ENCODE measurements at places on chromosomes 12 and 14.

- no peak for DNase-seq
Measured at GRCh38 chr12:126843915-126844669, 1422.9 kb upstream of the TMEM132C start.

DNA sequence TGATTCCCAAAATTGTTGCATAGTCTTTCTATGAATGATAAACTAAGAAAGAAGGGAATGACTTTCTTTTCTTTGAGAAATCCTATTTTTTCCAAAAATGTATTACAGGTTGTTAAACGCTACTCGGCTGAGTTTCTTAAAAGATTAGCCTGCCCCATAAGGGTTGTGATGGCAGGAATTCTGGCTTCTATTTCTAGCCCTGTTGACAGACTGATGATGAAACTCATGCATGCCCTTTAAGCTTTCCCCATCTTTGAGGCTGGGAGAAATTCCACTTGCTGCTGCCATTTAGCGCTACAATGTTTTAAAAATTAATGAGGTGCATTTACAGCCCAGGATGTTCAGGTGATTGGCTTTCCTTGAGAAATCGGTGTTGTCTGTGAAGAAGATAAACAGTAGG lies 33.2 kb upstream of the RASSF3 start:
- DNase-seq: no peak

DNA sequence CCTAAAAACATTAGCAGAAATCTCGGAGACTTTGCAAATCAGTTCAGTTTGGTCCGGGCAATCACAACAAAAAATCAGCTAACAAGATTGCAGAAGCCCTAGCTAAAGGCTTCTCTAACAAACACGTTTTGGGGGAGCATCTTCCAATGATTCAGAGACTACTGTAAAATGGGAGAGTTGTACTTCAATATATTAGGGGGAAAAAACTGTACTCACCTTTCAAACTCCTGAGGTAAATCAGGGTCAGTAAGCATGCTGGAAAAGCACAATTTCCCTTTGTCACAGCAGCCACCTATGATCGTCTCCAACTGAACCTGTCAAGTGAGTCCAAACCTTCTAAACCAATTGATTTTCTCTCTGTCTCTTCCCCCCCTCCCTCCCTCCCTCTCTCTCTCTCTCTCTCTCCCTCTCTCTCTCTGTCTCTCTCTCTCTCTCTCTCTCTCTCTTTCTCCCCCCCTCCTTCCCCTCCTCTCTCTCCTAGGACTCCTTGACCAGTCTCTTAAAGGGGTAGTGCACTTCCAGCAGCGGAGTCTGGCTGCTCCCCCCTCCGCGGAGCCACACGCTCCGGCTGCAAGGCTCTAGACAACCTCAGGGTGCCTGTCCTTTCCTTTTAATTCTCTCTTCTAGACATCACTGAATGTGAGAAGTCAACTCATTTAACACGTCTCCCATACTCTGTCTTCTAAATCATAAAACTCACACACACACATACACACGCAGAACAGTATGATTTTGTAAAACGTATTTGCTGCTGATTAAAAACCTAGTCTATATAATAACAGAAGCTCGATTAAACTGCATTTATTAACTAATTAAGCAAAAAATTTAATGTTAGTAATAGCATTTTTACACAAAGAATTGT lies at the start of gene SOX5:
SOX5 (minus strand) TSS at position 323 of the 862 bp plus-strand sequence; CDS start at position 254, 69 bp downstream.
- no peak for DNase-seq

GRCh38 chr14:23727566-23728335 lies 91.6 kb downstream of the DHRS2 start:
- no peak for DNase-seq

- DNase-seq: no peak
Measured at GRCh38 chr12:20567413-20567812, 127.7 kb upstream of the SLCO1C1 start.

GRCh38 chr12:89038831-89039512 lies 313.3 kb downstream of the DUSP6 start:
- no peak for DNase-seq

DNA sequence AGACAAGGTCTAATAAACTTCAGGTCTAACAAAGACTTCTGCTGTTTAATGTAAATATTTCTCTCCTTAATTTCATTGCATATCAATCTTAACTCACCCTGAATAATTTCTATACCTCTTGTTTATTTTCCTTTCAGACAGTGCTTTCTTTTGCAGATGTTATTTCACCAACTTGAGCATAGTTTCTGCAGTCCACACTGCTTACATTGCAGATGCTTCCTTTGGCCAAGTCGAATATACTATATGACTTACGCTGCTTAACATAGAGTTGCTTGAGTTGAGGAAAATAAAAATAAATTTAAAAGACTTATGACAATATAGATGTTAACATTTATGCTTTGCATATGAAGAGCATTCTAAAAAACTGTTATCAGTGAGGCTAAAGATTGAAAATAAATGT lies 217.7 kb downstream of the PTPRO start:
- no peak for DNase-seq

DNA sequence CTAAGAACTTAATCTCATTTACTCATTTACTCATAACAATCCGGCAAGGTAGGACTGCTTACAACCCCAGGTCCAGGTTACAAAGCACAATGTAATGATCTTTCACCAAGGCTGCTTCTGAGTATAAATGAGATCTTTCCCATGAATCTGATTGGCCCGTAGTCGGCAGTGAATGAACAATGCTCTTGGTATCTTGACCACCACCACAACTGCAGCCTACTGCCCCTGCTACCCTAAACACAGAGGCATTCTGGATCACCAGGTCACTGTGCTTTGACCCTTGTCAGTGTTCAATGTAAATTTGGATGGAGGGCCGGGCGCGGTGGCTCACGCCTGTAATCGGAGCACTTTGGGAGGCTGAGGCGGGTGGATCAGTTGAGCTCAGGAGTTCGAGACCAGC lies 15.9 kb downstream of the FAM181A start:
- no peak for DNase-seq

DNA sequence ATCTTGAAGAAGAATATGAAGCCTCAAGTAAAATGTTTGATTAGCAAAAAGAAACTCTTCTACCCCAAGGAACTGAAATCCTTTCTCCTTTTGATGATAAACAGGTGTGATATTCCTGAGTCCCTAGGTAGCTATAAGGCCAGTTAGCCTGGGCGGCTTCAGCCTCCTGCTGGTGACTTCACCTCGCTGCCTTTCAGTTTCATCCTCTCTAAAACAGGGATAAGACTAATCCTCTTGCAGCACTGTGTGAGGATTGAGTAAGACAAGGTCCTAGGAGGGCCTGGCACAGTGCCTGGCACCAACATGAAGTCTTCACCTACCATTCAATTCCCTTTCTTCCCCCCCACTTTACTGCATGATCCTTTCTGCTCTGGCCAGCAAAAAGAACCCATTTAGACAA lies 42.1 kb downstream of the CIT start:
- DNase-seq: no peak

DNA sequence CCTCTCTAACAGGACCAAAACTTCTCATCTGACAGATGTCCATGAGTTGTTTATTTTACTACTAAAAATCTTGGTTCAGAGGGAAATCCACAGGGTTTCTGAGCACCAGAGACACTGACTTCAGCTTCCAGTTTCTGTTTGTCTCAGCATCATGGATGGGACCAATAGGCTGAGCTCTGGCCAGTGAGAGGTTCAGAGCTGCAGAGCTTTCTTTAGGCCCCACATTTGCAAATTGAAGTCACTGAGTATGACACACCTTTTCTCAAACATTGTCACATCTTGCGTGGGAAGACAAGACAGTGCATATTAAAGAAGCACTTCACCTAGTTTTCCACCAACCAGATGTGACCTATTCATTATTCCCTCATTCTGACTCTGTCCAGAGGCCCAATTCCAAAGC lies 45.2 kb downstream of the RDH12 start:
- DNase-seq: no peak

GRCh38 chr14:91737619-91738018 lies 5.7 kb upstream of the CATSPERB start:
- no peak for DNase-seq

DNA sequence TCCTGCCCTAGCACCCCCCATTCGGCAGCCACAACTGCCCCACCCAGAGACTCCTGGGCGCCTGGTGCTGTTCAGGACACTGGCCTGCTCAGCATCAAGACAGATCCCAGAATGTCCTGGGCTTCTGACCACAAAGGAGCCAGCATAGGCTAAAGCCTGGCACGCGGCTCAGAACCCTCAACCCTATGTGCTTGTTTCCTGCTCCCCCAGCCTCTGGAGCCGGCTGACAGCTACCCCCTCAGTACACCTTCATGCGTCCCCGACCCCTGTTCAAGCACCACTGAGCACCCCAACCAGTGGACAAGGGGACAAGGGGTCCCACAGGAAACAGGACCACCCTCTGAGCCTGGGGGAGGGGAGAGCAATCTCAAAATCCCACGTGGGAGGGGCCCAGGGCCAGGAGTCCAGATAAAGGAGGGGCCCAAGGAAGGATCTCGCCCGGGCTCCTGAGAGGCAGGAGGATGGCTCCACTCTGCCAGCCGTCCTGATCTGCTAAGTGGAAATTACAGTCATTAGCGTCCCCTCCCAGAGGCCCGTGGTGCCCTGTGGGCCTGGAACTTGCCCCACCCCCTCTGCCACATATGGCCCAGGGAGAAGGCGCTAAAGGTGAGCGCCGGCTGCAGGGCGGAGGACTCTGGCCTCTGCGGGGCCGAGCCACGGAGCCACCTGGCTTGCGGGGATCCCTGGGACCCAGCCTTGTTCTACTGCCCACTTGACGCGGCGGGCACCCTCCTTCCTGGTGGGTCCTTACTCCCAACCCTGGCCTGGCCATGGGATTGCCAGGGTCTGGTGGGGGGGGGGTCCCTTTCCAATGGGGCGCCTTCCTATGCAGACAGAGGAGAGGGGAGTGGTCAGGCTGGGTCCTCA lies 27.2 kb upstream of the GPR132 start:
- no peak for DNase-seq

All from AG04449 (cell line).